ENCODE measurements at places on chromosomes 12 and 14.

- no peak for DNase-seq
These were observed 25.0 kb downstream of the CFAP54 start for GRCh38 chr12:96514328-96514727.

DNA sequence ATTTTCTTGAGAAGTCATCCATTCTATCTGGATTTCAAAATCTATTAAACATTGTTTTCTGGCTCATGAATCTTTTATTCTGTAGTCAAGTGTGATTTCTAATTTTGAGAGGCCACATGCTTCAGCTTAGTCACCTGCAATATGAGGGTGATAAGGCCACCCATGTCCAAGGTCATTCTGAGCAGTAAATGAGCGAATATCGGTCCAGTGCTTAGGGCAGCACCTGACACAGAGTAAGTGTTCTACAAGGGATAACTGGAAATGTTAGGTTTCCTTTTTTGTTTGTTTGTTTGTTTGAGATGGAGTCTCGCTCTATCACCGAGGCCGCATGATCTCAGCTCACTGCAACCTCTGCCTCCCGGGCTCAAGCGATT lies 34.2 kb downstream of the AACS start:
- DNase-seq = no peak

DNA sequence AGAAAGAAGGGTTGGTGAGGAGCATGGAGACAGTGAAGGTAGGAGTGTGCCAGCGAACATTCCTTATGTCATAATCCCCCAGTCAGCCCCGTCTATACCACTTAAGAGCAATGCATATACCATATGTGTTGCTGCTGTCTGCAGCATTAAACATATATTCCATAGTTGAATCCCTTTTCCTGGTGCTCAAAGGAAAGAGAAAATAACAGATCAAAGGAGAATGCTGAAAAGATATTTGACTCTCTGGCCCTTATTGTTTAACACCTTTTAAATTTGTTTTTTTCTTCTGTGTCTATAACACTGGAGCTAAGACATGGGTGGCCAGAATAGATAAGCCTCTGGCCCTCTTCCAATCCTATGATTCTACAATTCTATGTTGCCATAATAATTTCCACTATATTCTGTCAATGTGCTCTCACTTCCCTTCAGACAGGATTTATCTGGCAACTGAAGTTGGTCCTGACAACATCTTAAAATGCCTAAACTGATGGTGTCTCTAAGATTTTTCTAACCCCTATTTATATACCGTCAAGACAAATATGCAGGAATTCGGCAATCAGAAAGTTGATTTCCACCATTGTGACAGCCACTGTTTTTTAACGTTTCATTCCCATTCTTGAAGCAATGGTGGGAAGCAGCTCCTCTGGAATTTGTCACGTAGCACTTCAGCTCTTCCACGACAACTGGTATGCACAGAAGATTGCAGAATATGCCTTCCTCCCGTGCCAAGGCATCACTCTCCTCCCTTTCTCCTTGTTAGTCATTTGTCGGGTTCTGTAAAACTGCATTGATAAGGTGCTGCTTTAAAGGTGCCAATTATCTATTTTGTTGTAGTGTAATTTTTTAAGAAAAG lies 204.7 kb downstream of the BCAT1 start:
- no peak for DNase-seq

GRCh38 chr12:7373226-7373625 lies 69.4 kb downstream of the ACSM4 start:
- no peak for DNase-seq

- no peak for DNase-seq
These were observed 64.9 kb upstream of the PCED1B start for GRCh38 chr12:47014474-47014873.

All from cerebellar nuclear complex (tissue), 1 donor.